ENCODE measurements at places on chromosomes 5 and 9. TPM values are rescaled to one million over a fixed set of nuclear protein-coding genes. Genes with fewer than 3 reads are reported as not detected.

- H3K4me3 ChIP-seq, result no peak overlapping the region
- H3K27ac ChIP-seq, result no peak overlapping the region
- no peak for DNase-seq
- H3K4me1 ChIP-seq, result no peaks in the 10 kb centered on the region
These were observed 18.5 kb upstream of the RCL1 start for GRCh38 chr9:4774209-4774608.

GRCh38 chr9:89639367-89639795, 34.6 kb downstream of the GADD45G start:
- DNase-seq, result no peak
- no peaks in the 10 kb centered on the region for H3K36me3 ChIP-seq
- no peaks in the 10 kb centered on the region for H3K27me3 ChIP-seq
- H3K4me1 ChIP-seq, result no peaks in the 10 kb centered on the region

GRCh38 chr5:13919087-13919486, 25.4 kb downstream of the DNAH5 start:
- no peak for DNase-seq
- H3K27me3 ChIP-seq, result no peaks in the 10 kb centered on the region
- no peak overlapping the region for H3K4me3 ChIP-seq
- H3K4me1 ChIP-seq, result no peaks in the 10 kb centered on the region
- H3K27ac ChIP-seq, result no peak overlapping the region
- no peaks in the 10 kb centered on the region for H3K36me3 ChIP-seq

- H3K27me3 ChIP-seq, result no peaks in the 10 kb centered on the region
- no peak overlapping the region for H3K27ac ChIP-seq
- H3K4me1 ChIP-seq, result no peaks in the 10 kb centered on the region
- no peak for DNase-seq
- H3K36me3 ChIP-seq, result peaks cover 6% of the 10 kb centered on the region
These were observed 74.1 kb downstream of the IPO11 start for GRCh38 chr5:62486672-62487071.

The FOXD4L5 gene
- 0.09 TPM for total RNA-seq

GRCh38 chr5:89268460-89268859, 385.5 kb upstream of the MEF2C start:
- DNase-seq, result no peak
- H3K4me1 ChIP-seq, result no peaks in the 10 kb centered on the region
- H3K27me3 ChIP-seq, result no peaks in the 10 kb centered on the region
- H3K27ac ChIP-seq, result no peak overlapping the region
- H3K4me3 ChIP-seq, result no peak overlapping the region
- H3K36me3 ChIP-seq, result no peaks in the 10 kb centered on the region

The FIBCD1 gene
- total RNA-seq, result not detected

GRCh38 chr9:79382458-79382857, 189.3 kb upstream of the TLE4 start:
- no peaks in the 10 kb centered on the region for H3K36me3 ChIP-seq
- H3K27me3 ChIP-seq, result no peaks in the 10 kb centered on the region
- H3K27ac ChIP-seq, result no peak overlapping the region
- H3K4me1 ChIP-seq, result no peaks in the 10 kb centered on the region
- DNase-seq, result no peak
- H3K4me3 ChIP-seq, result no peak overlapping the region

DNA sequence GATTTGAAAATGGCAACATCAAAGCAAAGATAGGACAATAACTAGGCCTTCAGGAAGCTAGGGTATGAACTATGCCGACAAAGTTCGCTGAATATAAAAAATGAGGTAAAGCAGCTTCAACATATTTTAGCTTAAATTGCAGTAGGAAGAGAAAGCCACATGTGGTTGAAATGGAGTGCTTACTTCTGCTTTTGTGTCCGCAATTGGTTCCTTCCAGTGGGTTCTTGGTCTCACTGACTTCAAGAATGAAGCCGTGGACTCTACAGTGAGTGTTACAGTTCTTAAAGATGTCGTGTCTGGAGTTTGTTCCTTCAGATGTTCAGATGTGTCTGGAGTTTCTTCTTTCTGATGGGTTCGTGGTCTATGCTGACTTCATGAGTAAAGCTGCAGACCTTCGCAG, 95.2 kb downstream of the APTX start:
- no peaks in the 10 kb centered on the region for H3K27me3 ChIP-seq
- DNase-seq, result no peak
- H3K27ac ChIP-seq, result no peak overlapping the region
- H3K4me3 ChIP-seq, result no peak overlapping the region
- no peaks in the 10 kb centered on the region for H3K4me1 ChIP-seq
- no peaks in the 10 kb centered on the region for H3K36me3 ChIP-seq

The YTHDC2 gene
- total RNA-seq, result 24.4 TPM

DNA sequence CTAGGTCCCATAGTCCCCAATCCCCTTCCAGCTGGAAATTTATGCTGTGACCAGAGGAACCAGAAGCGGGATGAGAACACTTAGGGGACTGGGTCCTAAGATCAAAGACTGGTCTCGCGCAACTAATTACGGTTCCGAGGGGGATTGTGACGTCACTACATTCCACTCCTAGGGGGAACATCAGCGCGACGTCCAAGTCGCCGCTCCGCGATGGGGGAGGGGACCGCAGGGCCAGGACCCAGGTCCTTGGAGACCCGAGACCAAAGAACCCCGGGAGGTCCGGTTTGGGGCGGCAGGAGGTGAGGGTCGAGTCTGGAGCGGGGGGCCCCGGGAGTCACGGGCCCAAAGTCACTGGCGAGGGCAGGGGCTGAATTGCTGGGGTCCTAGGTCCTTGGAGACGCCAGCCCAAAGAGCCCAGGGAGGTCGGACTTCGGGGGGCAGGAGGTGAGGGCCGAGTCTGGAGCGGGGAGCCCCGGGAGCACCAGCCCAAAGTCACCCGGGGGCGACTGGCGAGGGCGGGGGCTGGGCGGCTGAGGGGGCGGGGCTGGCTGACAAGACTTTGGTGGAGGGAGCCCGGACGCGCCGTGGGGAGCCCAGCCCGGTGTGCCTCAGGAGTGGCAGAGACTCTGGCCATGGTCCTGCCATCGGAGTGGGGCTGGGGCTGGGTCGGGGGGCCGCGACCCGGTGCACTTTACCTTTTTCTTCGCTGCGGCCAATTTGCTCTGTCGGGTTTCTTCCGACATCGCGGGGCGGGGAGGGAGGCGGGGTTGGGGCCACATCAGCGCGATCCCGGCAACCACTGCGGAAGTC, at the start of gene GOLGA2:
TSS of gene GOLGA2 (minus strand) at position 810 of the 810 bp plus-strand sequence. CDS start at position 779, 31 bp downstream.
- H3K36me3 ChIP-seq, result peaks cover 7% of the 10 kb centered on the region
- no peak for DNase-seq
- peak within 1 kb of the TSS; percentile 96 for H3K27ac ChIP-seq

DNA sequence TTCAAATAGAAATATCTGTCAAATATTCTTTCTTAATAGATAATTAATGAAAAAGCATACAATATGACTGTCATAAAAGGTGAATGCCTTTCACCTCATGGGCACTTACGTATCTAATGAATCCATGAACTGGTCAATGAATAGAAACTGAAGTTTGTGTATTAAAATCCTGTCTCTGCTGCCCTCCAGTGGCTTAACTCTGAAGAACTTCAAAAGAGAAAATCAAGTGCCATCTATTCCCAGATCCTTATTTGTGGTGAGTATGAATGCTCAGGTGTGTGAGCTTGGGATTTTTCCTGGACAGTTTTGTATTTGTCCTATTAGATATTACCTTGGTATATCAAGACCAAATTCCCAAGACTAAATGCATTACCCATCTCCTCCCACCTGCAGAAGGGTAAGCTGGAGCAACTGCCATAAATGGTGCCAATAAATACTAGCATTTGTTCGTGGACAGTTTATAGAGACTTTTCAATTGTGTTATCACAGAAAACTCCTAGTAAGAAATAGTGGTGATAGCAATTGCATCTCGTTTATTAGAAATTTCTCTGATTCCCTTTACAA, 44.0 kb upstream of the SVEP1 start:
- no peaks in the 10 kb centered on the region for H3K36me3 ChIP-seq
- H3K4me1 ChIP-seq, result no peaks in the 10 kb centered on the region
- H3K4me3 ChIP-seq, result no peak overlapping the region
- H3K27ac ChIP-seq, result no peak overlapping the region

The STPG3 gene
- 0.28 TPM for total RNA-seq

- DNase-seq, result peak; percentile 80
- peak within 1 kb of the TSS; percentile 71 for H3K4me3 ChIP-seq
- peak within 1 kb of the TSS; percentile 83 for H3K27ac ChIP-seq
- no peaks in the 10 kb centered on the region for H3K27me3 ChIP-seq
- H3K36me3 ChIP-seq, result no peaks in the 10 kb centered on the region
- peaks cover 15% of the 10 kb centered on the region for H3K4me1 ChIP-seq
These were observed at the start of gene C9orf72 for GRCh38 chr9:27572918-27573633. Gene C9orf72, minus strand, starts transcription at chr9:27573481. Its CDS starts 6,361 bp downstream, at chr9:27567120.

DNA sequence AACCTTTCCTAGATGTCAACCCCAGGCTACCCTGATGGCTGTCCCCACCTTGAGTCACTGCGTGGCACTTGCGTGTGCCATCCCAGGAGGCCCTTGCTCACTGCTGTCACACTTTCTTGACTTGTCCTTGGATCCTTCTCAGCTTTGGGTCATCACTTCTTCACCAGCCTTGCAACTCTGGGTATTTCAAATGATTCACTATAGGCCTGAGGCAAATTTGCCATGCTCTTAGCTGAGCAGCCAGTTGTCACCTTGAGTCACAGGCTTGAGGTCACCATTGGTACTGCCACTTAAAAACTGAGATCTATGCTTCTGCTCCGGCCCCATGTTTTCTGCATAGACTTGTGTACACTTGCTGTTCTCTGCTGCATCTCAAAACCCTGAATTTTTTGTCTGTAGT, 84.7 kb downstream of the BASP1 start:
- no peak overlapping the region for H3K4me3 ChIP-seq
- H3K36me3 ChIP-seq, result no peaks in the 10 kb centered on the region
- H3K27ac ChIP-seq, result no peak overlapping the region
- DNase-seq, result no peak
- no peaks in the 10 kb centered on the region for H3K4me1 ChIP-seq

The LCN15 gene
- total RNA-seq, result not detected

DNA sequence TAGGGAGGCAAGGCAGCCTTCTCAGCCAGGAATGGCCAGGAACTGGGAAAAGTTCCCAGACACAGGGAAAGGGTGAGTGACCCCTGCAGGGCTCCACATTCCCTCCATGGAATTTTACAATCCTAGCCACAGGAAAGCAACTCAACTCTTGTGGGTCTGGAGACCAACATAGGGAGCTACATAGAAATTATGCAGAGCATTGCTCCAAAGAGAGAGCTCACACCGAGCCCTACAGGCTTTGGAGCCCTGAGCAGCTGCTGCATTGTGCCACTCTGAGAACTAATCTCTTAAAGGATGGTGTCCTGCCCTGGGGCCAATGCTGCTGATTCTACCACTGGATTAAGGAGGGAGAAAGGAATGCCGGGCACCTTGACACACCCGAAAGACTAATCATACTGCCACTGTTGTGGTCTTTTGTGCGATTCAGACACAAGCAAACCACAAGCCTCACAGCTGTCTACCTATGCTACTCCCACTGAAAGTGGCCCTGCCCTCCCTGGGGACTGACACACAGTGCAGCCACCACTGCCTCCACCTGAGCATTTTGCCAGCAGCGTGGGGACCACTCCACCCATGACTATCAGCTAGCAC, 1089.8 kb upstream of the NUDT12 start:
- H3K4me1 ChIP-seq, result no peaks in the 10 kb centered on the region
- no peaks in the 10 kb centered on the region for H3K36me3 ChIP-seq
- no peaks in the 10 kb centered on the region for H3K27me3 ChIP-seq
- no peak overlapping the region for H3K27ac ChIP-seq
- no peak overlapping the region for H3K4me3 ChIP-seq

The WNT8A gene
- not detected for total RNA-seq

DNA sequence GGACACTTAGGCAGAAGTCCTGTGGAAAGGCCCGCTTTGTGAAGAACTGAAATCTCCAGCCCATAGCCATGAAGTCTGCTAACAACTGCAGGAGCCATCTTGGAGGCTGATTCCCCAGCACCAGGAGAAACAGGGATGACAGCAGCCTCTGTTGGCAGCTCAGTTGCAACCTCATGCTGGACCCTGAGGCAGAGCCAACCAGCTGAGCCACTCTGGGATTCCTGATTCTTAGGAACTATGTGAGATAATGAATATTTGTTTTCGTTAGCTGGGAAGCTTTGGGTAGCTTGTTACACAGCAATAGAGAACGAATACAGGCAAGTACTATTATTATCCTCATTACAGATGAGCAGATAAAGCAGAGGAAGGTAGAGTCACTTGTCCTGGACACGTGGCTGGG, 210.5 kb upstream of the ANKH start:
- no peak overlapping the region for H3K27ac ChIP-seq
- no peaks in the 10 kb centered on the region for H3K36me3 ChIP-seq
- no peak for DNase-seq
- H3K4me1 ChIP-seq, result no peaks in the 10 kb centered on the region

The ORM1 gene
- total RNA-seq, result not detected

DNA sequence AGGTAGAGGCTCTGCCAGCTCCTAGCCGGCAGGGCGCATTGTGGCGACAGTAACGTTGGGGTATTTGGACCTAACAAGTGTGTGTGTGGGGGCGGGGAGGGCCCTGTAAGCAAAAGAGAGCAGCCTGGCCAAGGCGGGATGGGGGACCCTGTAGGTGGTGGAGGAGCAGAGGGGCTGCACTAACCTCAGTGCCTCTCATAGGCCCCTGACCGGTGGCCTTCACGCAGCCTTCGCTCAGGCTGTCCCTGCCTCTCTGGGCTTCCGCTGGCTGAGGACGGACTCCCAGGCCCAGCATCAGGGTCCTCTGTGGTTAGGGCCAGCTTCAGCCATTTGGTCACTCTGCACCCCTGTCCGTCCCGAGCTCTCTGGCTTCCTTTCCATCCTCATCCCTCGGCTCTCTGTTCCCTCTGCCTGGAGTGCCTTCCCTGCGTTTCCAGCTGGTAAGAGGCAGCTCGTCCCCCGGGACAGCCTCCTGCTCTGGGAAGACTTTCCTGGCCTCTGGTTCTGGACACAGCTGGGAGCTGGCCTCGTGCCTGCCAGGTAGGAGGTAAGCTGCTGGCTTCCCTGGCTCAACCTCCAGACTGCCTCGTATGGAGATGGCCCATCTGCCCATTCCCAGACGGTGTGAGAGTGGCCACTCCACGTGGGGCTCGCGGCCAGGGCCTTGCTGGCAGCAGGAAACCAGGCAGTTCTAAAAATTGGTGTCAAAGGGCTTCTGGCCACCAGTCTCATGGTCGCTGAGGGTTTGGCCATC, 39.3 kb upstream of the PHYKPL start:
- no peak overlapping the region for H3K27ac ChIP-seq
- DNase-seq, result no peak
- H3K4me3 ChIP-seq, result no peak overlapping the region
- no peaks in the 10 kb centered on the region for H3K4me1 ChIP-seq

The CNTFR gene
- not detected for total RNA-seq

Data from CD8-positive, alpha-beta memory T cell (primary cell).